ENCODE measurements at places on chromosomes 12 and 14. TPM values are rescaled to one million over a fixed set of nuclear protein-coding genes. Genes with fewer than 3 reads are reported as not detected.

DNA sequence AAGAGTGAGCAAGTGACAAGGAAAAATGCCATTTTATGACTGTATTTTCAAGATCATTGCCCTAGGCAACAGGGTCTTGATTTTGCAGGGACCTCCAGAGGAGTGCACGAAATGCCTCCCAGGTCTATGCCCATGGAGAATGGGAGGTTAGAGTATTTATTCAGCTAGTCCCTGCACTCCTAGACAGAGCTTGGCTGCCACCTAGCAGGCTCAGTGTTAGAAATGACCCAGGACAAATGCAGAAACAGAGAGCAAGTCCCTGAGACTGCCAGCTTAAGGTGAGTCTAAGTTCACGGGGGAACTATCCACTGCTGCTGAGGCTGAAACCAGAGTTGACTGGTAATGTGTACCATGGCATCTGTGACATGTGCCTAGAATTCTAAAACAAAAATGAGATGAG, 506.4 kb downstream of the MED13L start:
- DNase-seq: no peak

GRCh38 chr12:19190292-19191031, 60.9 kb downstream of the PLEKHA5 start:
- no peak for DNase-seq

DNA sequence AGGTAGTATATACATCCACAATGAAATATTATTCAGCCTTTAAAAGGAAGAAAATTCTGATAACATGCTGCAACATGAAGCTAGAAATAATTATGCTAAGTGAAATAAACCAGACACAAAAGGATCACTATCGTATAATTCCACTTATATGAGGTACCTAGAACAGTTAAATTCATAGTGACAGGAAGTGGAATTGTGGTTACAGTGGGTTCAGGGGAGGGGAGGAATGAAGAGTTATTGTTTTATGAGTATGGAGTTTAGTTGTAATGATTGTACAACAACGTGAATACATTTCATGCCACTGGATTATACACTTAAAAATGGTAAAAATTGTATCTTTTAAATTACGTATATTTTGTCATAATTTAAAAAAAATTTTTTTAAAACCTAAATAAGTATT, 21.0 kb downstream of the EEA1 start:
- no peak for DNase-seq

The RNU4-1 gene
- total RNA-seq: under 0.01 TPM

All from esophagus muscularis mucosa (tissue), 4 donors.